Naive thymus-derived CD8-positive, alpha-beta T cell (primary cell): ENCODE measurements at places on chromosomes 7 and 10.

- DNase-seq: no peak
Measured at GRCh38 chr10:9608602-9609001, 1409.1 kb upstream of the CELF2 start.

- DNase-seq: no peak
Measured at GRCh38 chr10:84574102-84574501, 245.7 kb downstream of the CCSER2 start.

GRCh38 chr10:95295031-95295755 is 4.4 kb upstream of the PDLIM1 start:
- DNase-seq: no peak

DNA sequence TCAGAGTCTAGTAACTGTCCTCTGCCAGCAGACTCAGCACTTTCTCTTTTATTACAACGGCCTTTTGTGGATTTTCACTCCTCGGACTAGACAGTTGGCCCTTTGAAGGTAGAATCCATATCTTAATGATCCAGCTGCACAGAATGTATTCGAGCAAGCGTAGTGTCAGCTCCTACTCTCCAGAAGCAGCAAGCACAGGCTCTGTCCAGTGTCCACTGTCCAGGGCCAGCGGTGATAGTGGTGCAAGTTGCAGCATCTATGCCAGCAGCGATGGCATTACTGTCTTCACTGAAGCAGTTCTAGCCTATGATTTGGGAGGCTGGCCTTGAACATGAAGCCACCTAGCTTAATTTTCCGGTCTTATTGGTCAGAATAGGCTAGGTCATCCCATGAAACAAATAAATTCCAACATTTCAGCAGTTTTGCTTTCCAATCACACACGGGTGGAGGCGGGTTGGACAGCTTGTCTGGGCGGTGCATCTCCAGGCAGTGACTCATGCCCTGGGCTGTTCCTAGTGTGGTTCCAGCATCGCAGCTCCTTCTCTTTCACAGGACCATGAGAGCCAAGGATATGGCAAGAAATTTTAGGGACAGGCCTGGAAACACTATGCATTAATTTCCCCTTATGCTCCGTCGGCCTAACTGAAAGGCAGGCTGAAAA is 108.6 kb upstream of the KCNMA1 start:
- DNase-seq: no peak

DNA sequence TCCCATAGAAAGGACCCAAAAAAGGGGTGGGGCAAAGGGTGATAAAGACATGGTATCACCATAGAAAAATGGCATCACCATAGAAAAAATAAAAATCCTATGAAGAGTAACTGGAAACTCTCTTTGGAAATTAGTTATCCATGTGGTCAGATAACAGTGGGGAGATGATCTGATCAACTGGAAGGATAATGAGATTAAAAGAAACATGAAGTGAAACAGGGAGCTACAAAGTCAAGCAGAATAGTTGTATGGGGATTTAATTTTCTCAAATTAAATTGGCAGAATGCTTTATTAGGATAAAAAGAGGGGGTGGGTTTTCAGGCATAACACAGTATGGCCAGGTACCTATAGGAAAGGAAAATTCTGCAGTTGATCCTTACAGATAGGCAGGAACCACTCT is 111.2 kb downstream of the WNT2 start:
- DNase-seq: no peak

DNA sequence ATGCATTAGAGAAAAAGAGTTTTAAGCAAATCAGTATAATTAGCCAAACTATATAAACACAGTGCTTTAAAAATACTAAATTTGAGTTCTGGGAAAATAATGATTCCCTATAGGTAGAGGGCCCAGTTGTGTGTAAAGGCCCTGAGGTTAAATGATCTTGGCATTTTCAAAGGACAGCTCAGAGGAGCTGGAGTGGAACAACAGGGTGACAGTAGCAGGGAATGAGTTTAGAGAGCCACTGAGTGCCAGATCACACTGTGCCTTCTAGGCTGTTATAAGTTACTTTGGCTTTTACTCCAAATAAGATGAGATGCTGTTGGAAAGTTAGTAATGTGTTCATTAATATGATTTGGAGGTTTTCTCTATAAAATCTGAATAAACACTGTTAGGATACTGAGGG is 34.6 kb downstream of the VWDE start:
- DNase-seq: no peak

DNA sequence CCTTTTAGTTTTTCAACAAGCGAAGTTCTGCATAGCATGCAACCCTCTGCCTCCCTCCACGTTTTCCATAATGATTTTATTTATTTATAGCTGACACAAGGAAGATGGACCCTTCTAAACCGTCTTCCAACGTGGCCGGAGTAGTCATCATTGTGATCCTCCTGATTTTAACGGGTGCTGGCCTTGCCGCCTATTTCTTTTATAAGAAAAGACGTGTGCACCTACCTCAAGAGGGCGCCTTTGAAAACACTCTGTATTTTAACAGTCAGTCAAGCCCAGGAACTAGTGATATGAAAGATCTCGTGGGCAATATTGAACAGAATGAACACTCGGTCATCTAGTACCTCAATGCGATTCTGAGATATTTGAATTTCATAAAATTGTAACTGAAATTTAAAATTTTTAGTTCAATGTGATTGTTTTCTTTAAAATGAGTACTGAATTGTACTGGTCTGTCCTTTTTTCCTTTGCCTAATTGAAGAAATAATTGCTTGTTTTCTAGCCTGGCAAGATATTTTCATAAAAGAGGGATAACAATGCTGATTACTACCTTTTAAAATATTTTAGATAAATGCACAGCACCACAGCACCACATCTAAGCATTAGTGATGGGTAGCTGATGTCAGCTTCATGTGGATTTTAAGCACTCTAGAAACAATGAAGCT is 41.5 kb upstream of the SLC39A12 start:
- DNase-seq: no peak
